Pulmonary artery endothelial cell (primary cell): ENCODE measurements at places on chromosomes 11 and 22. TPM values are rescaled to one million over a fixed set of nuclear protein-coding genes. Genes with fewer than 3 reads are reported as not detected.

Gene APBB1
- total RNA-seq: 59.2 and 63.5 TPM in 2 replicates

Gene SLC15A3
- 6.6 and 8.7 TPM in 2 replicates for total RNA-seq

Gene UCP2
- total RNA-seq: 0.59 and 1.1 TPM in 2 replicates

Gene MS4A2
- total RNA-seq: not detected in 2 replicates

Gene FOSL1
- 11.5 and 16.4 TPM in 2 replicates for total RNA-seq

Gene BTBD18
- not detected in 2 replicates for total RNA-seq

Gene PRR33
- not detected in 2 replicates for total RNA-seq

Gene CYTH4
- under 0.01 and 0.11 TPM in 2 replicates for total RNA-seq

Gene ASCL2
- not detected in 2 replicates for total RNA-seq

Gene NRXN2
- total RNA-seq: not detected in 2 replicates

Gene ACCS
- total RNA-seq: 2.4 and 2.8 TPM in 2 replicates

Gene IGSF9B
- under 0.01 and 0.07 TPM in 2 replicates for total RNA-seq

Gene GUCY1A2
- total RNA-seq: 0.14 and 1.6 TPM in 2 replicates

Gene LINC01488
- not detected in 2 replicates for total RNA-seq

Gene NPTXR
- 0.13 and 0.32 TPM in 2 replicates for total RNA-seq

Gene IGLL1
- not detected in 2 replicates for total RNA-seq

Gene MAJIN
- total RNA-seq: not detected in 2 replicates

Gene OR5D16
- not detected in 2 replicates for total RNA-seq

Gene TMEM191C
- total RNA-seq: 0.56 and 0.92 TPM in 2 replicates

Gene YPEL1
- 4.5 and 5.6 TPM in 2 replicates for total RNA-seq

Gene C11orf86
- total RNA-seq: not detected in 2 replicates

Gene OR52M1
- not detected in 2 replicates for total RNA-seq

Gene OR10D3
- total RNA-seq: not detected in 2 replicates

Gene PRG3
- total RNA-seq: not detected in 2 replicates

Gene APLP2
- 906 and 976 TPM in 2 replicates for total RNA-seq

Gene FAM180B
- total RNA-seq: 0.07 TPM in 1 of 2 replicates, not detected in the other

Gene FGF3
- not detected in 2 replicates for total RNA-seq

Gene GP1BB
- 0.79 and 1.1 TPM in 2 replicates for total RNA-seq

Gene KCNK4
- total RNA-seq: 0.07 TPM in 1 of 2 replicates, not detected in the other

Gene ART1
- not detected in 2 replicates for total RNA-seq

Gene KLHL35
- 2.0 and 2.6 TPM in 2 replicates for total RNA-seq

Gene CRYBB3
- not detected in 2 replicates for total RNA-seq

Gene PHF5A
- 87.6 and 108 TPM in 2 replicates for total RNA-seq

Gene MUC2
- total RNA-seq: not detected in 2 replicates

Gene ACTN3
- total RNA-seq: 0.07 TPM in 2 replicates

Gene ELP4
- total RNA-seq: 15.0 and 21.3 TPM in 2 replicates

Gene CFAP300
- 0.13 TPM in 1 of 2 replicates, not detected in the other for total RNA-seq

Gene RAB38
- 6.5 and 10.9 TPM in 2 replicates for total RNA-seq

Gene CCDC81
- 0.53 and 0.60 TPM in 2 replicates for total RNA-seq

Gene OR51I1
- not detected in 2 replicates for total RNA-seq

Gene UBQLNL
- 0.04 TPM in 1 of 2 replicates, not detected in the other for total RNA-seq

Gene OSM
- total RNA-seq: not detected in 2 replicates

Gene INS
- total RNA-seq: not detected in 2 replicates

Gene PKDREJ
- under 0.01 and 0.04 TPM in 2 replicates for total RNA-seq

Gene MMP12
- not detected in 2 replicates for total RNA-seq

Gene SAMM50
- 57.3 and 59.2 TPM in 2 replicates for total RNA-seq
